ENCODE measurements at places on chromosomes 13 and 19. TPM values are rescaled to one million over a fixed set of nuclear protein-coding genes. Genes with fewer than 3 reads are reported as not detected.

GRCh38 chr13:37476874-37477273, 121.7 kb downstream of the POSTN start:
- DNase-seq: peak; percentile 14

GRCh38 chr13:49319551-49319950, 71.8 kb downstream of the CDADC1 start:
- no peak for DNase-seq

DNA sequence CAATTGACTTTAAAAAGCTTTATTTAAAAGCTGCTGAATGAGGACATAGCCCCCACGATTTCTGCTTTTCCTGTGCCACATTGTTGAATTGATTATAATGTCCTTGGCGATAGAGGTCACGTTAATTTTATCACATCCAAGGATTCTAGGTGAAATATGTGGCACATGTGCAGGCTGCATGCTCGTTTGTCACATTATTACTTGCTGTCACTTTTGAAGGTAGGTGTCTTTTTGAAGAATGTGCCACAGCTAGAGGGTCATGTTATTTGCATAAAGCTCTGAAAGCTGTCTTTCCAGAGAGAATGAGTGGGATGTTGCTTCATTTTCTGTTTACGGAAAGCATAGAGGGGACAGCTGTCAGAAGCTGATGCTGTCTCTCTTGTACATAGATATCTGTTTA, 927.6 kb upstream of the ATXN8OS start:
- DNase-seq: no peak

GRCh38 chr19:39870171-39870971, 24.2 kb upstream of the FBL start:
- DNase-seq: no peak

DNA sequence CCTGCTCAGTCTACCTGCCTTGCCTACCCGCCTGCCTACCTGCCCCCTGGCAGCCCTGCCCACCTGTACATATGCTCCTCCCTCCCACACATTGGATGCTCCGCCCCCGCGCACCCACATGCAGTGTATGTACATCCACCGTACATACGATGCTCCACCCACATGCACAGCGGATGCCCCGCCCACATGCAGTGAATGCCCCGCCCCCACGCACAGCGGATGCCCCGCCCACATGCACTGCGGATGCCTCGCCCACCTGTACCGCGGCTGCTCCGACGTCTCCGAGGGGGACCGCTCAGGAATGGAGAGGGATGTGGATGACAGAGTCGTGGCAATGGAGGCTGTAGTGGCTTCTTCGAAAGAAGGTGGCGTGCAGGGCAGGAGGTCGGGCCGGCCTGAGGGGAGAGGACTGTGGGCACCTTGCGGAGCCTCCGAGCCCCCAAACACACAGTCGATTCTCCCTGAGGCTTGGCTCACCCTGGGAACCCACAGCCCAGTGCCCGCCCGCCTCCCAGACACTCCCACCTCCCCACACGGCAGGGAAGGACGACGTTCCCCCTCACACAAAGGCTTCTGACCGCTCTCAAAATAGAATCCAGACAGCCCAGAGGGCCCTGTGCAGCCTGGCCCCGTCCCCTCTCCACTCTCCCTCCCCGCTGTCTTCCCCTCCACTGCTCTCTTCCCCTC, 16.5 kb upstream of the CACTIN start:
- DNase-seq: no peak

DNA sequence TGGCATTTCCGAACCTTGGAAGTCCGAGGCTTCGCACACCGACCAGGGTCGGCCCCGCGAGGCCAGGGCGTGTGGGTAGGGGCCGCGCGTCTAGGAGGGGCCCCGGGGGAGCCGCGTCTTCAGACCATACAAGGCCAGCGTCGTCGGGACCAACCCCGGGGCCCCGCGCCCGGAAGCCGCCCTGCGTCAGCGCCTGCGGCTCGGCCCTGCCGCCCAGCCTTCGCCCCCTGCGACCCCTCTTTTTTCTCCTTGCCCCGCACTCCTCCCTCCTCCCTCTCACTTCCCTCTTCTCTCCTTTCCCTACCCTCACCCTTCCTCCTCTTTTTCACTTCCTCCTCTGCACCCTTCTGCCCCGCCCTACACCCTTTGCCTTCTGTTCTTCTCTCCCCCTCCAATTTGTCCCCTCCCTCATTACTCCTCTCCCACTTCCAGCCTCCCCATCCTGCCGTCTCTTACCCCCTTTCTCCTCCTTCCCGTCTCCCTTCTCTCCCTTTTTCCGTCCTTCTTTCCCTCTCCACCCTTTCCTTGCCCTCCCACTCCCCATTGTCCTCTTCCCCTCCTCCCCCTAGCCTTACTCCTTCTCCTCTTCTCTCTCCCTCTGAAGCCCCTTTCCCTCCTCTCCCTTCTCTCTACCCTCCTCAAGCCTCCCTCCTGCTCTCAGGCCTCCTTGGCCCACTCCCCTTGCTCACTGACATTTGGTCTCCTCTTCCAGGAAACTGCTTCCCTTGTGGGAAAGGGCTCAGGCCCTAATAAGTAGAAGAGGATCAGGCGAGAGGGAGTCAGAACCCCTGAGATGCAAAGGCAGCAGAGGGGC, 2.2 kb upstream of the PLEKHG2 start:
- peak; percentile 87 for DNase-seq

GRCh38 chr13:39670445-39670844, 15.0 kb downstream of the COG6 start:
- no peak for DNase-seq

DNA sequence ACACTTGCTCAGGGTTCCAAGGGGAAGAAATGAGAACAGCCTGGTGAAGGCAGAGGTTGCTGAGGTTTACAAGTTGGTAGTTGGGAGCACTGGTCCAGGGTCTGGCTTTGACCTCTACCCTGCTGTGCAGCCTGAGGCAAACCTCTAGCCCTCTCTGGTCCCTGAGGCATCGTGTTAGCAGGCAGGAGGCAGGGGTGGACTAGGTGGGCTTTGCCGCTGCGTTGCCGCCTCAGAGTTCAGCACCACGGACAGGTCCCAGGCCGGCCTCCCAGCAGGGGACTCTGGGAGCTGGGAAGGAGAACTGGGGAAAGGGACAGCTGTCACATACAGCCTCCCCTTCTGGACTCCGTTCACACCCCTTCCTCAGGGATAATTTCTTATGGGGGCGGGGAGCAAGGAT, 3.1 kb downstream of the NCAN start:
- no peak for DNase-seq

GRCh38 chr19:14070268-14071050, 2.1 kb upstream of the MISP3 start:
- DNase-seq: peak; percentile 36

GRCh38 chr13:30450066-30450465, 15.7 kb downstream of the HMGB1 start:
- DNase-seq: no peak

DNA sequence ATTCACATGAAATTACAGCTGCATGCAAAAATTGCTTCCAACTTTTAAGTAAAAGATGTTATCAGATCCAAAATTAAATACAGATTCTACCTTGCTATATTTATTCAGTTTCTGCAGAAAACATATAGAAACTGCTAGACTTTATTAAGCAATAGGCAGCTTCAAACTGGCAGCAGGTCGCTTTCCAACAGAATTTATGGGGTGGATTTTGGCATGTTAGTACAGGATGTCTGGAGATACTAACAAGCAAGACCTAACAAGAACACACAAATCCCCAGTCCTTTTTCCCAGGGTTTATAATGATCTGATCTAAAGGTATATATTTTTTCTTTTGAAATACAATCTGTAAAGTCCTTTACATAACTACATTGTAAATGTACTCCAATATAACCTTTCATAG, 27.5 kb downstream of the TBC1D4 start:
- DNase-seq: no peak

GRCh38 chr19:23993440-23993839, 78.8 kb downstream of the ZNF726 start:
- DNase-seq: no peak

DNA sequence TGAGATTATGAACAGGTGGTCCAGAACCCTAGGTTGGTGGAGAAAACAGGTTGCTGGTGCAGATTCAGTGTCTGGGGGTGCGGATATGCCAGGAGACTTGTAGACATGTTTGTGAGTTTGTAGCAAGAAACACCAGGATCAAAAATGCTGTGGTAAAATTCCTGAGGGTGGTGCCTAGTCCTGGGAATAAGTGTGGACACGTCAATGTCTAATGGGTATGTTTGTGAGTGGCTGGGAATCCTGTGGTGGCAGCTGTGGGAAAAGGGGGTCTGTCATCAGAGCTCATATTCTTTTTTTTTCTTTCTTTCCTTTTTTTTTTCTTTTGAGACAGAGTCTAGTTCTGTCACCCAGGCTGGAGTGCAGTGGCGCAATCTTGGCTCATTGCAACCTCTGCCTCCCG, 7.2 kb downstream of the ZNF708 start:
- DNase-seq: no peak

DNA sequence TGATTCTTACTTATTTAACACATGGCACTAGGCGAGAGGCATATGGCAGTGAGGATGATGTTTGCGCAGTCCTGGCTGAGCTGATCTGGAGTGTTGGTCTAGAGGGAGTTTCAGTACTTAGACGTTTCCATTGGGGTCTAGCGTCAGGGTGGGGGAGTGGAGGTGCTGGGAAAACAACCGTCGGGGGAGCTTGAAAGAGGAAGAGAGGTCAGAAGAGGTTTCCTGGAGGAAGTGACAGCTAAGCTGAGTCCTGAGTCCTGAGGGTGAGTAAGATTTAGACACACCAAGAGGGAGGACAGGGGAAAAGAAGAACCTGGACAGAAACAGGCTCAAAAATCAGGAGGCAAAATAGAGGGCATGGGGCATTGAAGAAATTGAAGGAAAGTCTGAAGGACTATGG, 81.4 kb downstream of the ALOX5AP start:
- no peak for DNase-seq

The MBD3L3 gene
- not detected for total RNA-seq

The CEACAM19 gene
- 2.2 TPM for total RNA-seq

The GDF15 gene
- 0.33 TPM for total RNA-seq

The DUXA gene
- not detected for total RNA-seq

The CPB2 gene
- not detected for total RNA-seq

The ZNF420 gene
- total RNA-seq: 9.6 TPM

The SLC25A41 gene
- 0.16 TPM for total RNA-seq

The ZNF430 gene
- total RNA-seq: 3.1 TPM

The FUT2 gene
- total RNA-seq: not detected

Data from left ventricle myocardium inferior (tissue), 1 donor.